ENCODE measurements at places on chromosomes 2 and 18.

GRCh38 chr2:214382229-214382628, 28.6 kb upstream of the VWC2L start:
- no peak for DNase-seq

DNA sequence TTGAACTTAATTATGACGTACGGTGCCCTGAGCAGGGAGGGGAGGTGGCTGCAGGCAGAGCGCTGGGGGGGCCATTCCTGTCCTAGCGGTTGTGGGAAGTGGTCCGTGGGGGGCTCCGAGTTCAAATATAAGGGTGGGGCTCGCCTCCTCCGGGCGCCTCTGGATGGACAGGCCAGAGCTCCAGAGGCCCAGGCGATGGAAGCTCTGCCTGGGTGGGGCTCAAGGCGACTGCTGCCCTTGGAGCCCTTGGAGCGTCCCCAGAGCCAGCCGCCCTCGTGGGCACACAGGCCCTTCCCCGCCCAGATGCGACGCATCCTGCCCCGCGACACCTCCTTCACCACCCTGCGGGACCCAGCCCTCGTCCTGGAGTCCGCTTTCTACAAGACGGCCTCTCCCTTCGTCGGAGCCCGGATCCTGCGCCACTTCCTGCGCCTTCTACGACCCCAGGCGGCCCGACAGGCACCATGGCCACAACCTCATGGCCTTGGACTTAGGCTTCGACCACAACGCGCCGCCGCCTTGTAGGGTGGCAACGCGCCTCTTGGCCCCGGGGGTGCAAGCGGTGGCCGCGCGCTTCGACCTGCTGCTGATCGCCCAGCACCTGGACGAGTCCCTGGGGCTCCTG, 10.5 kb downstream of the AQP12B start:
- no peak for DNase-seq

DNA sequence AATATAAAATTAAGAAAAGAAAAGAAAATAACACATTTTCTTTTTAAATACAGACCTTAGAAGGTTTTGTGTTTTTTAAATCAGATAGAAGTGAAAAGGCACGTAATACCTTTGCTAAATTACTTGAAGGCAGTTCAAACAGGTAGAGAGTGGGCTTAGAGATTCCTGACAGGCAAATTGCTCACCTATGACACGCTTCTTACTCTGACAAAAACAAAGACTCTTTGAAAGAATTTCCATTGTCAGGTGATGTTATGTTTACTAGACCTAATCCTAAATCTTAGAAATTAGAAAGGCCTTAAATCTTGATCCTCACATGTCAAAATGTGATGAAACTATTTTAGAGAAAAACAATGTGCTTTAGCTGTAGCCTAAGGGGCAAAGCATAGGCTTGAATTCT, 522.9 kb downstream of the SOX11 start:
- DNase-seq: no peak

DNA sequence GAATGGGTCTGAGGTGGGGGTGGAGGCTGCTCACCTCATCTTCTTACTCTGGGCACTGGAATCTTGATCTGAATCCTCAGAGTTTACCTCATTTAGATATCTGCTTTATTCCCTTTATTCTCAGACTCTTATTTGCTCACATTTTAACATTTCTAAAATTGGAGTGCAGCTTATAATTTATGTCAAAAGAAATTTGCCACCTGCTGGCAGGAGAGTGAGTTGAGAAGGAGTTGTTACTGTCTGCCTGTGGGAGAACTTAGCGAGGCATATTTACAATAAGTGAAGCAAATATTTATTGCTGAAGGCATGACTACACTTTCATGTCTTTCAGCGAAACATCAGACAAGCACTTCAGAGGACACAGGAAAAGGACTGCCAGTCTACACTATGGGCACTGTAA, 16.4 kb upstream of the KIAA2012 start:
- DNase-seq: peak; percentile 2

DNA sequence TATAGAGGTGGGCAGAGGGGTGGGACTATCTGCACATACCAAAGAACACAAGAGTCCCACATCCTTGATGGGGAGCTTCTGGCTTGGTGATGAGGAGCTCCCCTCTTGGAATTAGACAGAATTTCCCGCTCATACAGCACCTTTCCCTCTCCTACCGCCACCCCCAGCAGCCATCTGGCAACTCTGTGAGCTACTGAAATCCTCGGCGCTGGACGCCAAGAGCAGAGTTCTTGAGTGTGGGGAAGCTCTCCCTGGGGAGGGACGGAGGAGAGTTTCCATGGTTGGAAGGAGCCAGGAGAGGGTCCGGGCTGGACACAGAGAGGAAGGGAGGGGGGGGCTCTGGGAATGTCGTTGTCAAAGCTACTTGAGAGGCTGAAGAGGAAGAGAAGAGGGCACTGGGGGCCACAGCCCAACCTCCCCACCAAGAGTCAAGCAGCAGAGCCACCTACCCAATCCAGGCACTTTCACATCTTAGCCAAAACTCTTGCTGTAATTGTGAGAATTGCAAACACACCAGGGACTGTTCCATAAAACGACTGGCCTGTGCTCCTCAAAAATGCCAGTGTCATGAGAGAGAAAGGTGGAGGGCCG, 89.4 kb upstream of the MCFD2 start:
- no peak for DNase-seq

DNA sequence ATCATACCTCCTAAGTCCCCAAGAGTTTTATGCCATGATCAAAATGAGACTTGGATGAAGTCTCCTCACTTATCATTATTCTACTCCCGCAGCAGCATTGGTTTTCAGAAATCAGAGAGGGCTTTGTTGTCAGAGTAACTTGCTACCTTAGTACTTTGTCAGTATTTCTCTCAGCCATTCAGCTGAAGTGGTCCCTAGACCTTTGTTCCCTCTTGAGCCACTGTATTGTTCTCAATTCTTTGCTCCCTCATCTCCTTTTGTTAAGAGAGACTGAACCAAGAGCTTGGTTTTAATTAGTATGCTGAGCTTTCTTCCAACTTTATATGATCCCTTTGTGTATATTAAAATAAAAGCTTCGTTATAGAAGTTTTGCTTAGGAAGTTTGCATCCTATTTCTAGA, 133.4 kb downstream of the DOCK10 start:
- DNase-seq: no peak

- DNase-seq: no peak
Observed at GRCh38 chr2:164178835-164179465, 442.3 kb downstream of the GRB14 start.

DNA sequence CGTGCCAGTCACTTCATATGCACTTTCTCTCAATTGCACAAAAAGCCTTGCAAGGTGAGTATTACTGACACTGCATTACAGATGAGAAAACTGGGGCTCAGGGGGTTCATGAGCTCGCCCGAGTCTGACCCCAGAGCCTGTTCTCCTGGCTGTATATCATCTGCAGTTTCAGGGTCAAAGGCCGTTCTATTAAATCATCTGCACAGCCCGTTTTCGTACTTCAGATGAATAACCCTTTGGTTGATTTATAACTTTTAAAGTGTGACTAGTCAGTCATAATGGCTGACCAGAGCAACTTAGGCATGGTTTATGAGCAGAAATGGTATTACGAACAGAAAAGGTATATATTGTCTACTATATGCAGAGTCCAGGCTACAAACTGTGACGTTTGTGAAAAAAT, 35.3 kb upstream of the NPAS2 start:
- no peak for DNase-seq

DNA sequence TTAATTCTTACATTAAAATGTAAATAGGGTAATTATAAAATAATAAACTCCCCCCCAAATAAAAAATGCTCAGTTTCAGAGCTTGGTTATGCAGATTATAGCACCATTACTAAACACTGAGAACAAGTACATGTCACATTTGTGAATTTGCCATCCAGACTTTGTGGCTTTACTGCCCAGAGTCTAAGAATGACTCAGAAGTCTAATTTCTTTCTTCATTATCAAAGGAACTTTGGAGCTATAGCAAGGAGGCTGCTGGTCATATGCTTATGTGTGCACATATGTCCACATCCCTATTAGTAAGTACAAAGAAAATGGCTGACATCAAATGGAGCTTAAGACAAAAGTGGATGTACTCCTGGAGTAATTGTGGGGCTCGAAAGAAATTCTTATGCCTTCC, 248.5 kb upstream of the SESTD1 start:
- DNase-seq: no peak

GRCh38 chr18:35610724-35611123, 29.2 kb downstream of the GALNT1 start:
- no peak for DNase-seq

- DNase-seq: no peak
Observed at GRCh38 chr2:24466871-24467870, 23.9 kb upstream of the NCOA1 start.

GRCh38 chr2:85951351-85952067, 62.7 kb upstream of the ST3GAL5 start:
- DNase-seq: no peak

DNA sequence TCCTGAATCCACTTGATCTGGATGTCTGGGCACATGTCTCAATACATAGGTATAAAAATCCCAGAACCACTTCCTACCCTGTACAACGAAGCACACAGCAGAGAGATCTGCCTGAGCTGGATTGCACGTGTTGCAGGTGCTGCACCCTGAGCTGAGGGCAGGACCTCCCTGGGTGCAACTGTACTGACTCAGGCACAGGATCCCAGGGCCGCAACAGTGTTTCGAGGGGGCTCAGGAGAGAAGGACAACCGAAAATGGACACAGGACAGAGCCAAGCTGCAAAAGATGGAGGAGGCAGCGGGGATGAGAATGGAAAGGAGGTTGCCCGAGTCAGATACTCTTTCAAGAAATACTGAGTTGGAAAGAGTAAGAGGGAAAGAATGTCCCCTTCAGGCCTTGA, 354.1 kb downstream of the EIPR1 start:
- DNase-seq: no peak

All from activated CD4-positive, alpha-beta T cell treated with anti-CD3 and anti-CD28 coated beads, Interleukin-2, amount 50 U/mL, for 1 hour (primary cell).